Cardiac muscle cell (in vitro differentiated cells and primary cell): ENCODE measurements at places on chromosomes 2 and 18. TPM values are rescaled to one million over a fixed set of nuclear protein-coding genes. Genes with fewer than 3 reads are reported as not detected.
A peak's percentile ranks its signal among the peaks of the same experiment; 100 is the strongest.

DNA sequence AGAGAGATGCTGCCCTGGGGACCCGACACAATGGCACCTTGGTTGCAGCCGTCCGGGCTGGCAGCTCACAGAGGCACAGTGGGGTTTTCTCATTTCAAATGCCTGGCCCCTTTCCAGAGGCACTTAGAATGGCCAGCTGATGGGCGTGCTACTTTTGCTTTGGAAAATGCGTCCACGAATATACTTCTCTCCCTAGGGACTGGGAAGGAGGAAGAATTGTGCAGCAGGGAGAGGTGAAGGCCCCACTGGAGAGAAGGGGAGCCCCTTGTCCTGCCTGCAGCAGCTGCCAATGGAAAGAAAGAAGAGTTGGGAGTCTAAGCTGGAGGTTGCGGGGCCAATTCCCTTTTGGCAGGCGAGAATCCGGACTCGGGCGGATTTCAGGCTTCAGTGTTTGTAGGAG is 1.1 kb upstream of the MAL start:
- H3K4me1 ChIP-seq, result peaks cover 10% of the 10 kb centered on the region
- no peaks in the 10 kb centered on the region for H3K36me3 ChIP-seq
- H3K27me3 ChIP-seq, result peaks cover 70% of the 10 kb centered on the region

- H3K36me3 ChIP-seq, result no peaks in the 10 kb centered on the region
- no peak overlapping the region for H3K27ac ChIP-seq
- no peaks in the 10 kb centered on the region for H3K27me3 ChIP-seq
- H3K4me1 ChIP-seq, result no peaks in the 10 kb centered on the region
- H3K4me3 ChIP-seq, result no peak overlapping the region
These were observed 181.5 kb upstream of the ACVR2A start for GRCh38 chr2:147663153-147663961.

CRYGC gene
- total RNA-seq, result not detected in 2 replicates

DNA sequence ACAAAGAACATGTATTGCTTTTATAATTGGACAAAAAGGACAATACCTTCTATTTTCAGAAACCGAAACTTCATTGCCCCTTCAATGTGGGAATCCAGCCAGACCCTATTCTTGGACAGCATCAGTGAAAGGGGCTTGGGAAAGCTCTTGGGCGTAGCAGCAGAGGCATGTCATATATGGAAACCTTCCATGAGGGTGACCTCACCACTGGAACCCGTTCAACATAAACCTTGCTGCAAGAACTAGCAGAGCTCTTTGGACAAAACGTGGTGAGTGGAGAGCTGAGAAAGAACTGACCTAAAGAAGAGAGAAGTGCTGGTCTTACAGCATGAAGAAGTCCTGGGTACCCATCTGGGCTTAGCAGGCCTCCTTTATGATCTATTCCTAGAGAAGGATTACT is 22.7 kb upstream of the ACTG2 start:
- no peak overlapping the region for H3K4me3 ChIP-seq
- DNase-seq, result no peak
- H3K36me3 ChIP-seq, result peaks cover 6% of the 10 kb centered on the region
- H3K27me3 ChIP-seq, result no peaks in the 10 kb centered on the region

SLC14A1 gene
- not detected in 2 replicates for total RNA-seq

GRCh38 chr18:3610813-3611212 is 160.8 kb downstream of the TGIF1 start:
- no peak overlapping the region for H3K4me3 ChIP-seq
- H3K36me3 ChIP-seq, result no peaks in the 10 kb centered on the region
- peak; percentile 29 for DNase-seq

GRCh38 chr18:74506448-74507084 is 10.4 kb downstream of the CNDP2 start:
- H3K36me3 ChIP-seq, result peaks cover 31% of the 10 kb centered on the region
- no peak overlapping the region for H3K27ac ChIP-seq
- H3K27me3 ChIP-seq, result no peaks in the 10 kb centered on the region
- peaks cover 13% of the 10 kb centered on the region for H3K4me1 ChIP-seq
- no peak overlapping the region for H3K4me3 ChIP-seq

CDK5R2 gene
- total RNA-seq, result 0.06 TPM in 1 of 2 replicates, not detected in the other

DNA sequence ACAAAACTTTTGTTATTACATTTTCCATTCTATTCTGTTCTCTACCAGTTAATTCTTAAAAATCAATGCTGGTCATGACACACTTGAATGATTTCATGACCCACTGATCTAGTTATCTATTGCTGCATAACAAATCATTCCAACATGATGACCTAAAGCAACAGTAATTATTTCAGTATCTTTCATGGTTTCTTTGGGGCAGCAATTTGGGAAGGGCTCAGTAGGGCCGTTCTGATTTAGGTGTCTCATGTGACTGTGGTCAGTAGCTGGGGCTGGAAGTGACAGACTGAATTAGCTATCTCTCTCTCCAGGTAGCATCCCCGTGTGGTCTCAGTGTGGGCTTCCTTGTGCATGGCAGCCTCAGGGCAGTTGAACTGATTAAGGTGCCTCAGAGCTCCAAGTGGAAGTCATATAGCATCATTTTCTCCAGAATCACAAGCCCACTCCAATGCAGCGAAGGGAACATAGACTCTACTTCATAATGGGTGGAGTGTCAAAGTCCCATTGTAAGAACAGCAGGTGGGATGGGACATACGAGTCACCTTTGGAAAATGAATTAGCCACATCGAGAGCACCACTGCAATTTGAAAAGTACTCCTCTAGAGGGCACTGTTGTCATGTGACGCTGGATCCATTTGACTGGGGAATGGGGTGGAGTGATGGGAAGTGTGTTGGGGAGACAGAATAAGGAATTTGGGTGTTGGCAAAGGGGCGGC is 39.1 kb upstream of the FAM136A start:
- no peak overlapping the region for H3K4me3 ChIP-seq
- no peaks in the 10 kb centered on the region for H3K36me3 ChIP-seq
- H3K27me3 ChIP-seq, result no peaks in the 10 kb centered on the region
- no peak overlapping the region for H3K27ac ChIP-seq
- DNase-seq, result peak; percentile 52
- no peaks in the 10 kb centered on the region for H3K4me1 ChIP-seq

ALLC gene
- total RNA-seq, result not detected in 2 replicates

DNA sequence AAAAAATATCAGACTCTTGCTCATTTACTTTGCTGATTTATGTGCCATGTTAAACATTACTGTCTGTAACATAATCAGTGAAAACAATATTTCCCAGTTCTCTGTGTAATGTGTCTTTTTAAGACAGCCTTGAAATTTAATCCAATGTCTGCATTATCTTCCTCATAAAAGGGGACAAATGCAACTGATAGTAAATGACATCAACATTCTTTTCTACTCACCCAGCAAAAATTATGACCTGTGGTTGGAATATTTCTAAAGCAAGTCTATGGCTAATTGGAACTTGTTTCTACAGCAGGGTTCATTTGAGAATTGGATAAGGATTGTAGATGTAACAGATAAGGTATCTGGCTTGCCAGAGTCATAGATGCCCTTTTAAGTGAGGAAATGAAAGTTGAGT is 34.8 kb downstream of the C1D start:
- no peak overlapping the region for H3K4me3 ChIP-seq
- no peaks in the 10 kb centered on the region for H3K4me1 ChIP-seq
- no peaks in the 10 kb centered on the region for H3K36me3 ChIP-seq
- no peak overlapping the region for H3K27ac ChIP-seq

DSG1 gene
- not detected in 2 replicates for total RNA-seq

GRCh38 chr2:241563031-241563507 is 4.5 kb downstream of the BOK start:
- H3K27me3 ChIP-seq, result no peaks in the 10 kb centered on the region
- no peaks in the 10 kb centered on the region for H3K4me1 ChIP-seq
- H3K36me3 ChIP-seq, result no peaks in the 10 kb centered on the region
- DNase-seq, result no peak
